Stimulated activated CD4-positive, alpha-beta T cell treated with anti-CD3 and anti-CD28 coated beads, Interleukin-1b, Interleukin-23, amount 100 ng/mL, for 4 hours (primary cell): ENCODE measurements at places on chromosomes 3 and 15.

- no peak for DNase-seq
Measured at GRCh38 chr3:11556851-11557644, 86.7 kb downstream of the VGLL4 start.

DNA sequence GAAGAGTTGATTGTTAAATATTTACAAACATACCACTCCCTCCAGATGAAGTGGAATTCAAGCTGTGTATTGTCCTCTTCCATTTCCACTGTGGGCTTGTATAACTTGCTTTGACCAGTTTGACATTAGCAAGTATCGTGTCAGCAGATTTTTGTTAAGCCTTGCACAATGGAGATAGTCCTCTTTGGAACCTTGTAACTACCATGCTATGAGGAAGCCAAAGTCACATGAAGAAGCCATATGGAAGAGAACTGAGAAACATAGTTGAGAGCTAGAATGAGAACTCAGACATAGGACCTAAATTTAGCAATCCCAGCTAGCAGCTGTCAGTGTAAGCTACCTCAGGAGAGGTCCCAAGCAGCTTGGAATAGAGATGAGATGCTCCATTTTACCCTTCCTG is 889.2 kb downstream of the PDCD6IP start:
- DNase-seq = no peak

GRCh38 chr3:112813723-112814171 is 32.9 kb downstream of the CD200R1L start:
- no peak for DNase-seq

DNA sequence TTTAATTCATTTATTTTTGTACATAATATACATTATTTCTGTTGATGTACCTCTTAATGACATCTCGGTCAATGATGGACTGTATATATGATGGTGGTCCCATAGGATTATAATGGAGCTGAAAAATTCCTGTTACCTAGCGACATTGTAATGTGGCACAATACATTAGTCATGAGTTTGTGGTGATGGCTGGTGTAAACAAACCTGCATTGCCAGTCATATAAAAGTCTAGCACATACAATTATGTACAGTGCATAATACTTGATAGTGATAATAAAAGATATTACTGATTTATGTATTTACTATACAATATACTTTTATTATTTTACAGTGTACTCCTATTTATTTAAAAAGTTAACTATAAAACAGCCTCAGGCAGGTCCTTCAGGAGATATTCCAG is 15.1 kb downstream of the TTC14 start:
- no peak for DNase-seq

- DNase-seq = no peak
Measured at GRCh38 chr3:157695586-157695985, 192.4 kb upstream of the VEPH1 start.

DNA sequence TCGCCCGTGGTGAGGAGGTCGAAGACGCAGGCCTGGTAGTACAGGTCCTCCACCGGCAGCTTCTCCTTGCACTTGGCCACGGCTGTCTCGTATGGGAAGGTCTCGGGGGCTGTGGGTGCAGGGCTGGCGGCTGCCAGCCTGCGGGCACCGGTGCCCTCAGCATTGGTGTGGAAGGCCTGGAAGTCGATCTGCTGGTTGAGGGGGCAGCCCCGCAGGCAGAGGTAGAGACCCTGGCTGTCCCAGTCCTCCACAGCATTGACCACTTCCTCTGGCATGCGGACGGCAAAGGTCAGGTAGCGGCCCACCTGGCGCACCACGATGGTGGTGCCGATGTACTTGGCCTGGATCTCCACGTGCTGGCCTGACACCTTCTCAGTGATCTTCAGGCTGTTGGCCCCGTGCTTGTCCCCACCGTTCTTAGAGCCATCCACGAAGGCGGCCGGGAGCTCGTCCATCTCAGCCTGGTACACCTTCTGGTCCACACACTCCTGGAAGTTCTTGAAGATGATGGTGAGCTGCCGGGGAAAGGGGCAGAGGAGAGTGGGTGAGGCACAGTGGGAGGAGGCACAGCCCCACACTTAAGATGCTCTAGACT is 43.7 kb downstream of the RGMA start:
- no peak for DNase-seq

GRCh38 chr3:69665026-69665737 is 74.1 kb upstream of the MITF start:
- no peak for DNase-seq

- DNase-seq = no peak
Measured at GRCh38 chr3:27686642-27687041, 35.5 kb downstream of the EOMES start.

DNA sequence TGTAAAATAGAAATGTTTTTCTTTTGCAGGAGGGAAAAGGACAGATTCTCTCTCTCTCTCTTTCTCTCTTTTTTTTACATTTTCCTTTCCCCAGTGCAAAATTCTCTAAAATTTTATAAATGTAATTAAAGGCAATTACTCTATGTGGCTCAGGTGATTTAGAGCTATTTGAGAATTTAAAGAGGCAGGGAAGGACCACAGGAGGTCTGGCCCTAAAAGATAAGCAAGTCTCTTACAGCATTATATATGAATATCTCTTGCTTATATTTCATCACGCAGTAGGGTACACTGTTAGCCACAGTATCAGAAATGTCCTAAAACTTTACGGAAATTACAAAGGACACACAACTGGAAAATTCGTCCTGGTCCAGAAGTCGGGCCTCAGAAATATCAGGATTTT is 70.5 kb upstream of the PPIB start:
- no peak for DNase-seq

DNA sequence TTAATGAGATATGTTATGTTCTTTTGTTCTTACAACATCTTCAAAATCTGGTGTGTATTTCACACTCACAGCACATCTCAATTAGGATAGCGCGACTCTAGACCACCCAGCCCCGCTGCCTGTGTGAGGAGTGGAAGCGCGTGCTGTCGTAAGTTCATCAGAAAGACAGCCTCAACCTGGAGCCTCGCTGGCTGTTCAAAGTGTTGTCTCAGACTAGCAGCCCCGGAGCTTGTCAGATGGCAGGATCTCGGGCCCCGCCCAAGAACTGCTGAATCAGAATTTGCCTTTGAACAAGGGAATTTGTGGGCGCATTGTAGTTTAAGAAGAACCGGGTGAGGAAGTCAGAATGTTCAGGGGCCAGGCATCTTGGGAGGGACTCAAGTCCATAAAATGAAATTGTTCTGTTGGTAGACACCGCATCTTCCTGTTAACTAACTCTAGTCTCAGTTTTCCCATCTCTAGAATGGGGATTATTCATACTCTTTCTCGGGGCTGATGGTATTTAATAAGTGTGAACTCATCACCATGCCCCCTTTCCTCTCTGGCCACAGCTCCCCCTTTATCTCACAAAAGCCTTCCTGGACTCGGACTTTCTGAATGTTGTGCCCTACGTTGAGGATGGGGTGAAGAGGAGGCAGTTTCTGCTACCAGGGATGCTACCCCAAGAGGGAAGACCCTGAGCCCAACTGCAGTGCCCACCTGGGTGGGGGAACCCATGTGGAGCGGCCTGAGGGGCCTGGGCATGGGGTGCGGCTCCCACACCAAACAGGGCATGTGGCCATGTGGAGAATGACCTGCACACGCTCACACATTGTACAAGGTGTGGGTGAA is 40.4 kb downstream of the BHLHE40 start:
- DNase-seq = peak; percentile 71

GRCh38 chr3:131694376-131694775 is 191.6 kb upstream of the MRPL3 start:
- no peak for DNase-seq

DNA sequence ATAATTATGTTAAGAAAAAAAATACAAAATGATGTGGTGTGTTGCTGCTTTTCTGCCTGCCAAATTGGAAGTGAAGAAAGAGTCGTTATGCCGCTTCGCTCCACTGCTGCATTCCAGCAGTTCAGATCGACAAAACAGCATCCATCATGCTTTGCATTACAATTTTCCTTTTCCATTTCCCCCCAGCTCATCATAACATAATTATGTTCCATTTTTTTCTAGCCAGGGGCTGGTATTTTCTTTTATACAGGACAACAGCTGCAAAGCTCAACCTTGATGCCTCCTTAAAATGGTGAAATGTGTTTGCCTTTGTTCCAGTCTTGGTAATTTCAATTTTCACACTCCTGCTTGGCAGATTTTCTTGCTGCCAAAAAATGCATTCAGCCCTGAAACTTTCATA is 44.9 kb upstream of the KBTBD12 start:
- DNase-seq = no peak

GRCh38 chr15:63353261-63353660 is 28.4 kb downstream of the CA12 start:
- DNase-seq = no peak

DNA sequence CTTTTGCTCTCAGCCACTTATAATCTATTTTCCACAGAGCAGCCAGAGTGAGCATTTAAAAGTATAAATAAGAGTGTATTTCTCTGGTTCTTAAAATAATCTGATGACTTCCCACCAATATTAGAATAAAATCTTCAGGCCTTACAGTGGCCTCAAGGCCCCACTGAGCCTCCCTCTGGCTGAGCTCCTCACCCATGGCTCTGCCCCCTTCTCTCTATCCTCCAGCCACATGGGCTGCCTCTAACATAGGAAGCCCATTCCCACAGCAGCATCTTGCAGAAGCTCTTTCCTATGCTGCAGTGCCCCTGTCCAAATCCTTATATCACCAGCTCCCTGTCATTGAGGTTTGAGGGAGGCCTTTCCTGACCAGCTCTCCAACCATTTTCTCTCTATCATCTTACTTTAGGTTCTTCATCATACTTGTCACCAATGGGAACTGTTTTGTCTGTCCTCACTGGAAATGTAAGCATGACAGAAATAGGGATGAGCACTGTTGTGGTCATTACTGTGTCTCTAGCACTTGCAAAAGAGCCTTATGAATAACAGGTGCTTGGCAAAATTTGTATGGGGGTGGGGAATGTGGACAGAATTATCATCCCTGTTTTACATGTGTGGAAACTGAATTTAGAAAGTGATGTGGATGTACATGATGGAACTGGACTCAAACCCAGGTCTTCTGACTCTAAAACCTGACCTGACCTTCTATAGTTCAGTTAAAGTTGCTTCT is 250.6 kb downstream of the NR1D2 start:
- DNase-seq = no peak

GRCh38 chr15:71093054-71094024 is 21.9 kb upstream of the THSD4 start:
- DNase-seq = no peak

DNA sequence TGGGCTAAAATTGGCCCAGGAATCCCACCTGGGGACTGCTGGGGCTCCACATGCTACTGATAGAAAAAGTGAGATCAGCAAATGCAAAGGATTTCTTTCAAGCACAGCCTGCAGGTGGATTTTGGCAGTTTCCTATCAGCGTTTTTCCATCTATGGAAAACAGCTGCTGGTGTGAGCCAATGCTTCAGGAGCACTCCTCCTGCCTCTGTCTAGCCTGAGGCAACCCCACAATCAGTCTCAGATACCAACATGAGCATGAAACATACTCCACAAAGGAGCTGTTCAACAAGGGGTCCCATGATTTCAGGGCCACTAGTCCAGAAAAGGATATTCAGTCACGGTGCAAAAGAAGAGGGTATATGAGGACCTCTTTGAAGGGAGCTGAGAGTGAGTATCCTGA is 311.5 kb upstream of the THBS1 start:
- no peak for DNase-seq

DNA sequence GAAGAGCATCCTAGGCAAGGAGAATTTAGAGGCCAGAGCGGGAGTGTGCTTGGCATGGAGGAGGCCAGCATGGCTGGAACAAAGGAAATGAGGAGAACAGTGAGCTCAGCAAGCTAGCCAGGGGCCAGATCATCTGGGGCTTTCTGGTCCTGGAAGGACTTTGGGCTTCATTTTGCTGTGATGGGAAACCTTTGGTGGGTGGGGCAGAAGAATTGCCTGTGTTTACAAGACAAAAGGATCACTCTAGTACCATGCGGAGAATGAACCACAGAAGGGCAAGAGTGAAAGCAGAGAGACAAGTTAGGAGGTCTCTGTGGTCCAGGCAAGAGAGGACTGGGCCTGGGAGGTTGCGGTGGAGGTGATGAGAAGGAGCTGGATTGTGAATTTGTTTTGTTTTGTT is 61.6 kb upstream of the FOXP1 start:
- DNase-seq = no peak

DNA sequence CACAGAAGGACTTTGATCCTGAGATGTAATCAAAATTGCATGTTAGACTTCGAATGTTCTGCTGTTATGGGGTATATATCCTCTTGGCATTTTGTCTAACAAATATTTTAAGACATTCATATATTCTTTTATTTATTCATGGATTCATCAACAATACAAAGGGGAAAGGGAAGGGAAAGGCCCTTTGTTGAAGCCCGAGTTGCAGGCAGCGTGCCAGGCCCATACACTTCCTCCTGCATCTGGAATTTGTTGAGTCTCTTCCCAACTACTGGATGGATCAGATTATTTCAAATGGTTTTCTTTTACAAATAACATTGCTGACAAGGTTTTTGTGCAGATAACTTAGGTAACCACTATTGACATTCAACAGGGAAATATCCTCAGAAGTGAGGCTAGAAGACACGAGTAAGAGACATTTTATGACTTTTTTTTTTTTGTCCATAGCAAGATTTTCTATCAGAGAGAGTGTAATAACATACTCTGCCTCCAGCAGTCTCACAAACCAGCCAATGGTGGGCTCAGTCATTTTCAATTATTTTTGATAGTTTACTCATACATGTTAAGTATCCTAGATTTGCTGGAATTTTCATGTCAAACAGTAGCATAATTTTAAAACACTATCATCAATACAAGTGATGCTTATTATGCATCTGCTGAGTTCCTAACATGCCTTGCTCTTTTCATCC is 94.3 kb downstream of the RPL39L start:
- DNase-seq = no peak

- DNase-seq = no peak
Measured at GRCh38 chr15:95741830-95742229, 588.7 kb upstream of the NR2F2 start.

DNA sequence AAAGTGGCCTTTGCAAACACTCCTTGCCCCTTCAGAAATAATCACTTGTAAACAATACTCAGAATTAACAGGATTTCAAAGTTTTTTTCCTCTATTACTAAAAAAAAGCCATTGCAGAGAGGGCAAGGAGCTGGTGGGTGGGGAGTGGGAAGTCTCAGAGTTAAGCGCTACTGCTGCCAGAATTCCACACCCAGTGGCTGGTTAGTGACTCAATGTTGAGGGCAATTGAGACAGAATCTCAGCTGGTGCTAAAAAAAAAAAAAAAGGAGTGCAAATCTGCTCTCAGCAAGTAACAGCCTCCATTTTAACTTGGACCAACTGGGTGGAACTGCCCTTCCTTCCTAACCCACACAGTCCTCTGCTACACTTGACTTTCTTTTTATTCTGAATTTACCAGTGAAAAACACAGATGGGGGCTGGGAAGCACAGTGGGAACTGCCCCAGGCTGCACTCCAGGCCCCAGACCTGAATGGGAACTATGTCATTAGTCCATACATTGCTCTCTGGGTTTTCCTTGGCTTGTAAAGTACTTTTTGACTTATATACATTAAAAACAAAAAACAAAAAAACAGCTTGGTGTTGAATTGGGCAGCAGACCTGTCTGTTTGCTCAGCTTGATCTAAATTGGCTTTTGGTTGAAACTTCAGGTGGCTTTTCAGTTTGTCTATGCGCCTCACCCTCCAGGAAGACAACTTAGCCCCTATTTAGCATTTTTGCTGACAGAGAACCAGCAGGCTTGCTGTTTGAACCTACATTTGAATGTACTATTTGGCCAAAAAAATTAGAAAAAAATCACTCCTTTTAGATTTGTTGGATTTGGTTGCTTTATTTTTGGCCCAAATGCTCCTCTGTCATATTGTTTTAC is 357.8 kb upstream of the TBL1XR1 start:
- DNase-seq = no peak

GRCh38 chr3:39502838-39503145 is 35.3 kb downstream of the MOBP start:
- no peak for DNase-seq

GRCh38 chr3:17605032-17605431 is 137.4 kb downstream of the TBC1D5 start:
- no peak for DNase-seq

- no peak for DNase-seq
Measured at GRCh38 chr3:185931777-185932612, 5.8 kb downstream of the TRA2B start.
